NCI-H524 (cell line): ENCODE measurements at places on chromosomes 7 and 10.

DNA sequence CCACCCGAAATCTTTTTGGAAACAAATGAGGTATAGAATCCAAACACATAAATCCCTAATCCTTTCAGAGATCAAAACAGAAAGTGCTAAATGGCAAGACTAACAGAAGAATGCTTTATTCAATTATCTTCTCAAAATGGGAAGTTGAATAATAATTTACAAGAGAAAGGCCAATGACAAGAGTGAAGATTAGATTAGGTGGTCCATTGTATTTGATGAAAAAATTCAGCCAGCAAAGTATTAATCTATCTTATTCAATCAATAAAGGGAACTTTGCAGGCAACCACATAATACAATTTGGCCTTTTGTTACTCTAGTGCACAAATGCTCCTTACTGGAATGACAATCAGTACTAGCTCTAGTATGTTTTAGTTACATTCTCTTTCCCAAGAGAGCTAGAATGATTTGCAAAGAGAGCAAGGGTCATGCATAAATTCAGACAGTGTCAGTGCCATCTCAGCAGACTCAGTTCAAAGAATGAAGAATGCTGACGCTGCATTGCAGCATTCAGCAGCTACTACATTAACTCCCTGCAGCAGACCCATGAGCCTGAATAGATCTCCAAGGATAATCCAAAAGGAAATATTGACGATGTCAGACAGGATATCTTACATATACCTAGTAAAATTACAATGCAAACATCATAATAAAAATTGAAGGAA lies 131.8 kb downstream of the ANK3 start:
- DNase-seq: no peak

GRCh38 chr10:28179006-28179742 lies 123.7 kb downstream of the MPP7 start:
- no peak for DNase-seq

- no peak for DNase-seq
Measured at GRCh38 chr10:123904834-123905409, 13.3 kb upstream of the CPXM2 start.

GRCh38 chr7:139775829-139776266 lies 1.9 kb downstream of the HIPK2 start:
- DNase-seq: peak; percentile 70

DNA sequence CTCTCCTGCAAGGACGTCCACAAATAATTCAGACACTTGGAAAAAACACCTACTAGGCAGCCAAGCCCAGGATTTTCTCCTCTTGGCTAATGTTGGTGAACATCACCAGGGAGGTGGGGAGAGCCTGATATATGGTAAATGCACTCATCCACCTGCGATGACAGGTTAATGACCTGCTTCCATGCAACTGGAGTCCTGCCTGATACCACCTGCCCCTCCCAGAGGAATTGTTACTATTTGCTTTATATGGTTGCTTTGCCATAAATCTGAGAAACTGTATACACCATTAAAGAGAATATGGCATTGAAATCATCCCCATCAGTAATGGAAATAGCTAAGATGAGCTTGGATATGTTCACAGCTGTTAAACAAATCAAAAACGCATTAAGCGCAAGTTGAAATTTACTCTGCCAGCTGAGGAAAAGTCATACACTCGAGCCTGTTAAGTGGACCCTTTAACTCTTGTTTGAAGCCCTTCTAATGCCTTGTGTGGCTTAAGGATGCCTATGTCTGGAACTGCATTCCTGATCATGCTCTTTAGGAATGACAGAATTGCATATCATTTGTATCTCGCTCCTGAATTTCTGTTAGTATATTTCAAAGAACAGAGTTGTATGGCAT lies 208.3 kb downstream of the PRPF18 start:
- DNase-seq: no peak

GRCh38 chr7:139827042-139827441 lies 2.0 kb upstream of the TBXAS1 start:
- DNase-seq: no peak

GRCh38 chr7:116425647-116426209 lies 73.8 kb upstream of the CAV2 start:
- peak; percentile 9 for DNase-seq

DNA sequence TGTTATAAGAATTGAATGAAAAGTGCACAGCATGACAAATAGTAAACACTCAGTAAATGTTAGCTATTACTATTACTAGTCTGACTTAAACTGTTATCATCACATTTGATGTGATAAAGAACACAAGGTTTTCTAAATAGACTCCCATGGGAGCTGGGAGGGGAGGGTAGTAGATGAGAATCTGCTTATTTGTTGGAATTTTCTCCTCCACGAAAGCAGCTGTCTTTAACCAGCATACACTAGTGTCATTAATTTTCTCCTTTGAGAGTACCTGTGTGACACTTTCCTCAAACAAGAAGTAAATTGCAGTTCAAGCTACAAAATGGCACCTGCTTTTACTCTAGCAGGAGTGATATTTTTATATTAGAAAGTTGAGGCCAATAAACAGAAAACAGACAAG lies 200.1 kb downstream of the SKAP2 start:
- DNase-seq: no peak
